ENCODE measurements at places on chromosomes 3 and 15.

- no peaks in the 10 kb centered on the region for H3K36me3 ChIP-seq
- no peak for DNase-seq
- no peak overlapping the region for H3K27ac ChIP-seq
- no peak overlapping the region for H3K4me3 ChIP-seq
- no peaks in the 10 kb centered on the region for H3K4me1 ChIP-seq
Observed at GRCh38 chr3:6204891-6205290, 656.0 kb upstream of the GRM7 start.

- H3K27me3 ChIP-seq: no peaks in the 10 kb centered on the region
- DNase-seq: no peak
- no peak overlapping the region for H3K27ac ChIP-seq
- no peak overlapping the region for H3K4me3 ChIP-seq
Observed at GRCh38 chr15:26615927-26616302, 157.0 kb downstream of the GABRB3 start.

DNA sequence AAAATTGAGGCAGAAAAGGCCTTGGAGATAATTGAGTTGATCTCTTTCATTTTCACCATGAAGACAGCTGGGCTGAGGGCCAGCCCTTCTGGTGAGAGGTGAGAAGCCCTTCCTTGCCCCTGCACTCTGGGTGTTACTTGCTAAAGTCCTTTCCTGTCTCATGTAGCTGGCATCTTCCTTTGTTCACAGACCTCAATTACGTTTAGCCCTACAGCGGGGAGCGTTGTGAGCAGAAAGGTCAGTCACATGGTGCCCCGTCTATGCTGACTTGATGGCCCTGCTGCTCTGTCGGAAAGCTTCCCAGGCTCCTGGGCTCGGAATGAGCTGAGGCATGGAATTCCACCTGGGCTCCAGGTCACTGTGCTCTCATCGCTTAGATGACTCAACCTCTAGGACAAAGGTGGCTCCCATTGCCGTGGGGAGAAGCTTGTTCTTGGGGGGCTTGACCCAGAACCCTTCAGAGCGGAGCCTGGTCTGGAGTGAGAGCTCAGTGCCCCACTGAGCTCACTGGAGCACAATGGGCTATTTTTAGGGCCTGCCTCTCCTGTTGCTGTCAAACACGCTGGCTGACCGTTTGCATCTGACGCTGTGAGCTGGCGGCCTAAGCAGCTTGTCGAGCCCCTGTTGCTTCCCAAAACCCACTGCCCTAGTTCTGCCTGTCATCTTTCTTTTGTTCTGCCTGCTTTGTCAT is 47.0 kb downstream of the RPLP1 start:
- no peak overlapping the region for H3K27ac ChIP-seq
- no peak overlapping the region for H3K4me3 ChIP-seq
- no peaks in the 10 kb centered on the region for H3K27me3 ChIP-seq

DNA sequence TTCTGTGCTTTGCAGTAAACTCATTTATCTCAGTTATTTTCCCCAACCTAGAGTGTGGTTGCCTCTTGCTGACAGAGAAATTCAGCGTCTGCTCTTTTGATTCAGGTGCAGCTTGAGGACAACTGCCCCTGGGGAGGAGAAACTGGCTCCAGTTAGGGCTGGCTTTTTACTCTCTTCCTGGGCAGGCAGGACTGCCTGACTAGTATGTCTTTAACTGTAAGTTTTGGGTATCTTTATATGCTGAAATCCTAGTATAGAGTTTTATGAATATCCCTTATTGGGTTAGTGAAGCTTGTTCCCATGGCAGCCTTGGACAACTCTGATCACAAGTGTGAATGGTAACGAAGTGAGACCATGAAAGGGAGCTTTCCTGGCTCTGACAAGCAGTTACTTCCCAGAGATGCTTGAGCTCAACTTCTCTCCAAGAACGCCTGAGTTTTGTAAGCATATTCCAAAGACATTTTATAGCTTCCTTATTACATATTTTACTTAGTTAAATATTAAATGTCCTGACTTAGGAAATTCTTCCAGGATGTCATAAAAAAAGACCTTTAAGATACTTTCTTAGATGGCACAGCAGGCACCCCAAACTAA is 27.1 kb downstream of the CCNB2 start:
- H3K36me3 ChIP-seq: peaks cover 85% of the 10 kb centered on the region
- H3K4me3 ChIP-seq: no peak overlapping the region
- H3K27me3 ChIP-seq: no peaks in the 10 kb centered on the region

DNA sequence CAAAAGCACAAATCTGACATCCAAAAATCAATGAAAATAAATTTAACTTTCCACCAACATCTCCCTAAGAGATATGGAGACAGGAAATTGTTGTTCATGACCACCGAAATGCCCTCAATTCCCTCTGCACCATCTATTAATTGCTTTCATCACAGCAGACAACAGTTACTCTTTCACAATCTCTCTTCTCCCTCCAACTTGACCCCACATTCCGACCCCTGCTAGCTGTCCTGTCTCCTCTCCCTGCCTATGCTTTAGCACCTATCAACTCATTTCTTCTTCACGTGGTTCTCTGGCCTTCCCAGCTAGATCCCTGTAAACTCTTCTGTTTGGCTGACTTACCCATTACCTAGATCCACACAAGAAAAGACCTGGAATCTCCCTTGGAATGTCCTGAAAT is 173.9 kb upstream of the ADAMTS9 start:
- no peaks in the 10 kb centered on the region for H3K36me3 ChIP-seq
- H3K4me3 ChIP-seq: no peak overlapping the region
- no peak for DNase-seq
- H3K27ac ChIP-seq: no peak overlapping the region
- no peaks in the 10 kb centered on the region for H3K27me3 ChIP-seq

DNA sequence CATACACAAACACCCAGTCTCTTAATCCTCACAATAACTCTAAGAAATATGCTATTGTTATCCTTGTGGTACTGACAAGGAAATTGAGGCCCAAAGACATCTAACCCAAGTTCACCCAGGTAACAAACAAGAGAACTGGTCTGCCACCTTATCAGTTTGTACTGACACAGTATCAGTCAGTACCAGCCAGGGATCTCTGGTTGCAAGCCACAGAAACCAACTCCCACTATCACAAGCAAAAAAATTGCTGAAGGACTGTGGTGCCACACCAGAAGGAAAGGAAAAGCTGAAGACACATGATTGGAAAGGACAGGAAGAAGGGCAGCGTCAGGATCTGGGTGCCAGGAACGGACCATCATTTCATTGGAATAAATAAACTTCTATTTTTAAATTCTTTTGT is 63.8 kb upstream of the GLCE start:
- no peak overlapping the region for H3K27ac ChIP-seq
- H3K4me1 ChIP-seq: no peaks in the 10 kb centered on the region
- peaks cover 4% of the 10 kb centered on the region for H3K27me3 ChIP-seq
- H3K4me3 ChIP-seq: no peak overlapping the region

DNA sequence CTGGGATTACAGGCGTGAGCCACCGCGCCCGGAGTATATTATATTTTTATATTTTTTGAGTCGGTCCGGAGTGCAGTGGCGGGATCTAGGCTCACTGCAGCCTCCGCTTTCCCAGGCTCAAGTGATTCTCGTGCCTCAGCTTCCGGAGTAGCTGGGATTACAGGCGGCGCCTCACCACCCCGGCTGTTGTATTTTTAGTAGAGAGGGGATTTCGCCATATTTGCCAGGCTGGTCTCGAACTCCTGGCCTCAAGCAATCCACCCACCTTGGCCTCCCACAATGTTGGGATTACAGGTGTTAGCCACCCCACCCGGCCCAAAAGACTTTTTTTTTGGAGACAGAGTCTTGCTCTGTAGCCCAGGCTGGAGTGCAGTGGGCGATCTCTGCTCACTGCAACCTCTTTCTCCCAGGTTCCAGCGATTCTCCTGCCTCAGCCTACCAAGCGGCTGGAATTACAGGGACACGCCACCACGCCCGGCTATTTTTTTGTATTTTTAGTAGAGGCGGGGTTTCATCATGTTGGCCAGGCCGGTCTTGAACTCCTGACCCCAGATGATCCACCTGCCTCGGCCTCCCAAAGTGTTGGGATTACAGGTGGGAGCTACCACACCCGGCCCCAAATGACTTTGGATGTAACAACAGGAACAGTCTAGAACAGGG is 1.0 kb downstream of the ZNF589 start:
- DNase-seq: peak; percentile 14
- H3K4me1 ChIP-seq: peaks cover 36% of the 10 kb centered on the region
- peaks cover 3% of the 10 kb centered on the region for H3K36me3 ChIP-seq

GRCh38 chr3:115819785-115820384 is 196.6 kb downstream of the GAP43 start:
- no peak overlapping the region for H3K27ac ChIP-seq
- H3K4me1 ChIP-seq: no peaks in the 10 kb centered on the region
- H3K4me3 ChIP-seq: no peak overlapping the region
- DNase-seq: peak; percentile 76
- no peaks in the 10 kb centered on the region for H3K27me3 ChIP-seq

- no peaks in the 10 kb centered on the region for H3K4me1 ChIP-seq
- no peak for DNase-seq
- no peak overlapping the region for H3K4me3 ChIP-seq
- no peak overlapping the region for H3K27ac ChIP-seq
- H3K36me3 ChIP-seq: no peaks in the 10 kb centered on the region
- H3K27me3 ChIP-seq: no peaks in the 10 kb centered on the region
Observed at GRCh38 chr3:356952-357351, 160.4 kb downstream of the CHL1 start.

- no peak for DNase-seq
- H3K36me3 ChIP-seq: peaks cover 4% of the 10 kb centered on the region
- no peak overlapping the region for H3K27ac ChIP-seq
- H3K4me1 ChIP-seq: no peaks in the 10 kb centered on the region
Observed at GRCh38 chr3:41652506-41652905, 309.4 kb downstream of the ULK4 start.

- no peak overlapping the region for H3K27ac ChIP-seq
- DNase-seq: no peak
- H3K4me3 ChIP-seq: no peak overlapping the region
- H3K27me3 ChIP-seq: no peaks in the 10 kb centered on the region
Observed at GRCh38 chr3:23574822-23575315, 230.9 kb upstream of the UBE2E1 start.

DNA sequence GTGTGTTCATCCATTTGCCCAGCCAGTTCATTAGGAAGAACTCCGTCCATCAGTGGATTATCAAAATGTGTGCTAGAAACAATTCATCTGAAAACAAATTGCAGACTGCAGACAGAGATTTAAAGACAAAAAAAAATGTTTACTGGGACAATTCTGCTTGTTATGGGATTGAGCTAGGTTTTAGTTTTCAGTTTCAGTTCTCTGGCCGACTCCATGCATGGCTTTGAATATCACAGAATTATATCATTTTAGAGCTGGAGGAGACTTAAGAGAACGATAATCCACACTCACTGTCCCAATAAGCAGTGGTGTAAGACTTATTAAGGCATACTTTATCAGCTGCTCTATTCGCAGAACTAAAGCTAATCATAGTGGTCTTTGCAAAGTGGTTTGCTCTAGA is 51.1 kb downstream of the TFG start:
- no peak overlapping the region for H3K27ac ChIP-seq
- no peak overlapping the region for H3K4me3 ChIP-seq
- peaks cover 5% of the 10 kb centered on the region for H3K36me3 ChIP-seq
- H3K27me3 ChIP-seq: no peaks in the 10 kb centered on the region

DNA sequence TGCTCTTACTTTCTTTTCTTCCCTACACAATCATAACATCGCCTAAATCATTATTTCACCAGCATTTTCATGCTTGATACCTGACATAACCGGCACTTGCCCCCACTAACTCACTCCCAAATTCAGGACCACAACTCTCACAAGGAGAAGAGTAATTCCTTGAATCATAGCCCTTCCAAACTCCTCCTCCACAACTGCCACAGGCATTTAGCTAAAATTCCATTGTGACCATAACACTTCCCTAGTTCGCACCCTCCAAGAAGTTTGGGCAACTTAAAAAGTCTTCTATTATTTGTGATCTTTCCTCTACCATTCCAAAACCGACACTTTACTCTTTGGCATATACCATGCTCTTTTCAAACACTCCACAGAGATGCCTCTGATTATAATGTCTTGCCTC is 59.4 kb upstream of the XRN1 start:
- H3K4me1 ChIP-seq: peaks cover 16% of the 10 kb centered on the region
- H3K27me3 ChIP-seq: no peaks in the 10 kb centered on the region
- H3K27ac ChIP-seq: no peak overlapping the region
- DNase-seq: no peak

GRCh38 chr3:124352149-124352539 is 360.2 kb upstream of the ROPN1 start:
- no peaks in the 10 kb centered on the region for H3K4me1 ChIP-seq
- H3K4me3 ChIP-seq: no peak overlapping the region
- H3K27ac ChIP-seq: no peak overlapping the region
- H3K36me3 ChIP-seq: no peaks in the 10 kb centered on the region

DNA sequence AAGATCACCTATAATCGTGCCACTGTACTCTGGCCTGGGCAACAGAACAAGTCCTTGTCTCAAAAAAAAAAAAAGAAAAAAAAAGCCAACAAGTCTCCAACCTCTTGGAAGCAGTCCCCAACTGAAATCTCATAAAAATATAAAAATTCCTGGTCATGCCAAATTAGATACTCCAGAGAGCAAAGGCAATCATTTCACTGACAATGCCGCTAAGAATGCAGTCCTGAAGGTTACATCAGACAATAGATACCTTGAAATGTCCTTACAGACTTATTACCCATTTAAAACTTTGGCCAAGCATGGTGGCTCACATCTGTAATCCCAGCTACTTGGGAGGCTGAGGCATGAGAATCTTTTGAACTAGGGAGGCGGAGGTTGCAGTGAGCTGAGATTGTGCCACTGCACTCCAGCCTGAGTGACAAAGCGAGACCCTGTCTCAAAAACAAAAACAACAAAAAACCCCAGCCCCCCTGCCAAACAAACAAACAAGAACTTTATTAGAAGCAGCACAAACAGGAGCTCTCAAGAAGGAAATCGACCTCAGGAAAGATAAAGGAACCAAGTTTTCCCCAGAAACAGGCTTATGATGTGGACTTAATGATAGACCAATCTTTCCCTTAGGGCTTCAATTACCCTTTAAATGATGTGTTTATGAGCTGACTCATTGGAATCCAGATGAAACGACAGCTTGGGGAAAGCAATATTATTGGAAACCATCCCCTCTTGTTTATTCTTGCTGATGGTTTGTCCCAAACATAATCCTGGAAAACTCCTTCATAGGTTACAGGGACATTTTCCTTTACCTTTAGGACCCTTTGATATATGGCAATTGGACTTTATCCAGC is 53.1 kb upstream of the XCR1 start:
- H3K36me3 ChIP-seq: no peaks in the 10 kb centered on the region
- peaks cover 23% of the 10 kb centered on the region for H3K4me1 ChIP-seq
- DNase-seq: no peak
- H3K27me3 ChIP-seq: peaks cover 50% of the 10 kb centered on the region
- H3K27ac ChIP-seq: no peak overlapping the region
- H3K4me3 ChIP-seq: no peak overlapping the region

DNA sequence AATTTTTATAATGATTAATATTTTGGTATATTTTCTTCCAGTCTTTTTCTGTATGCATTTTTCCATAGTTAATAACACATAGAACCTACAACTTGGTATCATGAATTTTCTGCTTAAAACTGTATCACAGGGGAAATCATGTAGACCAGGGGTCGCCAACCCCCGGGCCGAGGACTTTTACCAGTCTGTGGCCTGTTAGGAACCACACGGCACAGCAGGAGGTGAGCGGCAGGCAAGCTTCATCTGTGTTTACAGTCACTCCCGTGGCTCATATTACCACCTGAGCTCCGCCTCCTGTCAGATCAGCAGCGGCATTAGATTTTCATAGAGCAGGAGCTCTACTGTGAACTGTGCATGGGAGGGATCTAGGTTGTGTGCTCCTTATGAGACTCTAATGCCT is 54.7 kb downstream of the RPL22L1 start:
- peaks cover 5% of the 10 kb centered on the region for H3K4me1 ChIP-seq
- no peaks in the 10 kb centered on the region for H3K36me3 ChIP-seq
- no peak overlapping the region for H3K4me3 ChIP-seq

Data from activated CD4-positive, alpha-beta T cell treated with anti-CD3 and anti-CD28 coated beads, Interleukin-2, amount 10 ng/mL, durations not matched to agents 7 days and 5 days (primary cell).